ENCODE measurements at places on chromosomes 3 and 15. TPM values are rescaled to one million over a fixed set of nuclear protein-coding genes. Genes with fewer than 3 reads are reported as not detected.

Gene FANCD2
- 14.9 TPM for total RNA-seq

Gene ACKR2
- 6.4 TPM for total RNA-seq

Gene SEMA3F
- 42.8 TPM for total RNA-seq

Gene LRRC31
- not detected for total RNA-seq

Gene C3orf62
- total RNA-seq, result 5.2 TPM

Gene SLC12A1
- 578 TPM for total RNA-seq

Gene LRIG1
- total RNA-seq, result 50.1 TPM

Gene HYAL3
- 3.7 TPM for total RNA-seq

Gene ZCWPW2
- 1.1 TPM for total RNA-seq

Gene ATG7
- 46.2 TPM for total RNA-seq

Gene LRTM1
- 16.1 TPM for total RNA-seq

Gene SELENOS
- total RNA-seq, result 43.1 TPM

Gene CACNA2D3
- total RNA-seq, result 3.6 TPM

Gene ITIH1
- total RNA-seq, result 0.41 TPM

Gene FYTTD1
- 48.5 TPM for total RNA-seq

Gene SLCO2A1
- 17.1 TPM for total RNA-seq

All from metanephros (tissue), 2 donors.